ENCODE measurements at places on chromosomes 6 and 20. TPM values are rescaled to one million over a fixed set of nuclear protein-coding genes. Genes with fewer than 3 reads are reported as not detected.

The EGFL8 gene
- total RNA-seq, result 0.81 TPM

The EIF6 gene
- total RNA-seq, result 151 TPM

The CRYBG1 gene
- 38.2 TPM for total RNA-seq

The FAXC gene
- 0.81 TPM for total RNA-seq

The C6orf15 gene
- not detected for total RNA-seq

The RNF5 gene
- total RNA-seq, result 33.4 TPM

The ARFGEF3 gene
- total RNA-seq, result 2.1 TPM

The RIPOR2 gene
- 1.1 TPM for total RNA-seq

Measured in bladder microvascular endothelial cell (primary cell).